ENCODE measurements at places on chromosomes 3 and 15.

DNA sequence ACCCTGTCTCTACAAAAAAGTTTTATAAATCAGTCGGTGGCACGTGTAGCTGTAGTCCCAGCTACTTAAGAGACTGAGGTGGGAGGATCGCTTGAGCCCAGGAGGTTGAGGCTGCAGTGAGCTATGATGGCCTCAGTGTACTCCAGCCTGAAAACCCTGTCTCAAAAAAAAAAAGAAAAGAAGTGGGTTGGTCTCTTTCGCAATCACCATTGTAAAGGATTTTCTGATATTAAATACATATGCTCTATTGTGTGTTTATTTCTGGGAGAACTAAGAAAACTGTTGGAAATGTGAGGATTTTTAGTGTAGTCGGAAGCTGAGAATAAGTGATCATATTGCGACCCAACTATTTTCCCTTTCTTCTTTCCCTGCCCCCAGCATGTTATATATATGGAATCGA is 7.5 kb downstream of the ZNF710 start:
- no peak overlapping the region for H3K27ac ChIP-seq
- H3K27me3 ChIP-seq, result no peaks in the 10 kb centered on the region
- H3K4me1 ChIP-seq, result peaks cover 69% of the 10 kb centered on the region
- no peaks in the 10 kb centered on the region for H3K36me3 ChIP-seq
- no peak overlapping the region for H3K4me3 ChIP-seq

DNA sequence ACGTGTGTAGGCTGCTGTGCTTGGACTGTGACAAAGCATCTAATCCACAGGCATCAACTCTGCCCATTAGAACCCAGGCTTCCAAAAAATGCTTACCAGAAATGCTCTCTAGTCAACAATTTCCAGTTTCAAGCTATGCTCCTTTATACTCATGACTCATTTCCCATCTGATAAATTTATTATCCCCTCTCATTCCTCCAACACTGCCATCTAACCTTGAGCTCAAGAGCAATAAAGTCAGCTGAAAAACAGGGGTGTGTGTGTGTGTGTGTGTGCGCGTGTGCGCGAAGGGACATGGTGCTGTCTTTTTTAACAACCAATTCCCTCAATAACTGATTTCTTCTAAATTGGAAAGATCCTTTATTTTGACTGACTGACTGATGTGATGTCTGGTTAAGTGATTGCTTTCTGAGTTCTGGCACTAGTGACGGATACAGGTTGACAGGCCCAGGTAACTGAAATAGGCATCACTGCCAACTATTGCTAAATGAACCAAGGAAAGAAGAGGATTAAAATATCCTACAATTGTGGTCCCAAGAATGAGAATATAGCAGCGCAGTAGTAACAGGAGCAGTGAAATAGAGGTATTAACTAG is 405.5 kb downstream of the ZNF385D start:
- no peak overlapping the region for H3K27ac ChIP-seq
- DNase-seq, result no peak
- H3K4me3 ChIP-seq, result no peak overlapping the region
- no peaks in the 10 kb centered on the region for H3K4me1 ChIP-seq
- no peaks in the 10 kb centered on the region for H3K27me3 ChIP-seq

DNA sequence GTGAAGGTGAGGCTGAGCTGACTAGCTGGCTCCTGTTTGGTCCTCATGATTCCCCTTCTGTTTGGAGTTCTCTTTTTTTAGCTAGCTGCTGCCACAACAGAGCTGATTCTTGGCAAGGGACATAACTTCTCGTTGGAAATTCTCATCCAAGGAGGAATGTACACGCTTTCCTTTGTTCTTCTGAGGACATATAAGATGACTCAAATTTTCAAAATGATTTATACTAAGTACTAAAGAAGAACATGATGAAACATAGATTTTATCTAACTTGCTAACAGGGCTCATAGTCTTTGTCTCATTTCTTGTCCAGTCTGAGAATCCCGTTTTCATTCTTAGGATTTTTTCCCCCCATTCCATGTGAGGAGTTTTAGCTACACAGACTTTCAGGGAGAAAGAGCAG is 2.9 kb upstream of the TFG start:
- no peaks in the 10 kb centered on the region for H3K27me3 ChIP-seq
- no peak for DNase-seq
- H3K4me1 ChIP-seq, result peaks cover 24% of the 10 kb centered on the region
- H3K36me3 ChIP-seq, result no peaks in the 10 kb centered on the region
- no peak overlapping the region for H3K4me3 ChIP-seq
- H3K27ac ChIP-seq, result no peak overlapping the region

DNA sequence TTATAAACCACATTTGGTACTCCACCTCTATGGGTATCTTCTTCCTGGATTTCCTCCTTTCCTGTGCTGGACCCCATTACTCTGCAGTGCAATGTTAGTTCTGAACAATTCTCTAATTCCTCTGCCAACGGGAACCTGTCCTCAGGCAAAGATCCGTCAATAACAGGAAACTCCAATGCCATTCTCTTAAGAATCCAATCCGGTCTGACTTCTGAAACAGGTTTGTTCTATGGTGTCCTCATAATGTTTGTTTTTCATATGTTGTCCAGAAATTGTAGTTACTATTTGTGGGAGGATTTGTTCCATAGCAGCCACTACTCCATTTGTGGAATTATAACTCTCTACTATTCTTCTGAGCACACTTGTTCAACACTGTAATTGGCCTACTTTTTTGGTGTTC is 112.7 kb downstream of the TBL1XR1 start:
- H3K27me3 ChIP-seq, result no peaks in the 10 kb centered on the region
- H3K4me3 ChIP-seq, result no peak overlapping the region
- no peaks in the 10 kb centered on the region for H3K36me3 ChIP-seq

DNA sequence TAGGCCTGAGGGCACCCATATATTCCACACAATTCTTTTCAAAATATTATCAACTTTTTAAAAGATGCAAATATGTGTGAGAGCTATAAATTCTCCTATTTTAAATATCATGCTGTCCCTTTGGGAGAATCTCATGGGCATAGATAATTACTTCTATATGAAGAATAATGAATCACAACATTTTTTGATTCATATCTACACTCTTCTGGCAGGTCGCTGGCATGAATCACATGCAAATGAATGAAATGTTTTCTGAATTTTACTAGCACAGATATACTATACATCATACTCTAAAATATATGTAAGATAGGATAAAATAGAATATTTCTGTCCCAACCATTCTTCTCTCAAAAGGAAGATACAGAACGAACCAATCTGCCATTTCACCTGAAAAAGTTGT is 277.7 kb upstream of the KCNH8 start:
- H3K36me3 ChIP-seq, result no peaks in the 10 kb centered on the region
- no peak overlapping the region for H3K27ac ChIP-seq
- no peaks in the 10 kb centered on the region for H3K27me3 ChIP-seq
- no peak overlapping the region for H3K4me3 ChIP-seq

DNA sequence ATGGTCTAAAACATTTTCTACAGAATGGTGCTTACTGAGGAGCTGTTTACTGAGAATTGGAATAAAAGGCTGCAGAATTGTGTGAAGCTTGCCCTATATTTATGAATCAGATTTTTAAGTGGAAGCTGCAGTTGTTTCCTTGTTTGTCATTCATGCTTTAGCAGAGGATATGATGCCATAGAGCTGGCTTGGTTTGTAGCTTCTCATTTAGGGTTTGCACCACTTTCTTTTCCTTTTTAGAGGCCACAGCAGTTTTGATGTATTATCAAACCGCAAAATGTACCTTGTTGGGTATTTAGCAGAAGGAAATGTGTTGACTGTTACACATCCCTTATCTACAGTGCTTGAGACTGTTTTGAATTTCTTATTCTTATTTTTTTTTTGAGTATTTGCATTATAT is 66.2 kb downstream of the RASA2 start:
- peaks cover 53% of the 10 kb centered on the region for H3K36me3 ChIP-seq
- no peak overlapping the region for H3K4me3 ChIP-seq
- DNase-seq, result peak; percentile 7
- peaks cover 17% of the 10 kb centered on the region for H3K4me1 ChIP-seq
- H3K27me3 ChIP-seq, result no peaks in the 10 kb centered on the region

DNA sequence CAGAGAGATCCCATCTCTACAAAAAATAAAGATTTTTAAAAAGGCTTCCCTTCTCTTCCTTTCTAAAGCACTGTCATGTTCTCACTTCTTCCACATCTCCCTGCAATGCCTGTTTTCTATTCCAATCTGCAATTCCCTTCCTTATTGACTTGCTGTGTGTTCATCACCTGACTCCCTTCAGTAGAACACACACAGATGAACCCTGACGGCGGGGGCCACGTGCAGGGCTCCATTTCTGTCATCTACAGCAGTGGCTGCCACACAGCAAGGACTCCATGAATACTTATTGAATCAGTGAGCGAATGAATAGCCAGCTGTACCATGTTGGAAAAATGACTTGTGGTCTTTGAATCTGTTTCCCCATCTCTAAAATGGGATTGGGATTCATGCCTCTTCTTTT is 26.1 kb downstream of the BHLHE40 start:
- no peak overlapping the region for H3K4me3 ChIP-seq
- DNase-seq, result no peak
- no peak overlapping the region for H3K27ac ChIP-seq
- H3K36me3 ChIP-seq, result no peaks in the 10 kb centered on the region
- peaks cover 32% of the 10 kb centered on the region for H3K4me1 ChIP-seq

DNA sequence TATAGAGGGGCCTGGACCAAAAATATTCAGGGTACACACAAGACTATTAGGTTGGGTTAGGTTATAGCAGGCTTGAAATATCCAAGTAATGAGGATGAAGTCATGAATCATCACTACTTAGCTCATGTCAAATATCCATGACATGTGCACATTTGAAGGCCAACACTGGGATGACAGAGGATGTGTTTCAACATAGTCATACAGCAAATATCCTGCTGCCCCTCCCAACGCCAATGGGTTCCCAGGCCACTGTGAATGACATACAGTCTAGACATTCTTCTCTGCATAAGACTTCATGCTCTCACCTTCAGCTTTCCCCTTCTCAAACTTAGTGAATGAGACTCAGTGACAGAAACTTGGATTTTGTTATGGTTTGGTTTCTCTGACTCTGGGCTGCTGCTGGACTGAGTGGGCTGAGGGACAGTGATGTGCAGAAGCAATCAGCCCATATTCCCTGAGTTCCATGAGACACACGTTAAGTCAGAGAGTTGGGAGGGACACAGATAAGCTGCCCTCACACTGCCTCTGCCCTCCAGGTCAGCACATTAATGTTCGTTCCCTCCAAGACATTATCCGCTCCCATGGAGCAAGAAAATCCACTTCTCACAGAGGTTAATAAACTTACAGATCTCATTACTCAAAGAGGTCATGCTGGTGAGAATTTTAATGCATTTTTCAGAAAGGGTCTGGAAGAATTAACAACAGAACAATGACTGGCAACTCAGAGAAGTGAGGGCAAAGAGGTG is 15.4 kb downstream of the HOMER2 start:
- no peaks in the 10 kb centered on the region for H3K4me1 ChIP-seq
- no peaks in the 10 kb centered on the region for H3K36me3 ChIP-seq
- H3K27me3 ChIP-seq, result no peaks in the 10 kb centered on the region
- H3K27ac ChIP-seq, result no peak overlapping the region
- H3K4me3 ChIP-seq, result no peak overlapping the region

DNA sequence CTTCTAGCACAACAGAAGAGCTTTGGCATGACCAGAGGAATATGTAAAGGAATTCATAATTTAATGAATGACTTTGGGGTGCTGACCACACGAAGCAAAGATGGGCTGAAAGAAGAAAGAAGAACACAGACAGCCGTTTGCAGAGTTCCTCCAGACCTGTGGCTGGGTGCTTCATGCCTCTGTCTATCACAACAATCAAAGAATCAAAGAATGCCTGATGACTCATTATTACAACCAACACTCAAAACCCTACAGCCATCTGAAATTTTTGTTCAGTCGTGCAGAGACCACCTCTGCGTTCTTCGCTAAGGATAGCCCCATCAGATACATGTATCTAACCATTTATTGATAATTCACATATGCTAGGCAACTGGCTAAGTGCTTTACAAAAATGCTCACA is 129.0 kb upstream of the PRICKLE2 start:
- H3K36me3 ChIP-seq, result no peaks in the 10 kb centered on the region
- no peaks in the 10 kb centered on the region for H3K27me3 ChIP-seq
- peaks cover 5% of the 10 kb centered on the region for H3K4me1 ChIP-seq
- no peak overlapping the region for H3K27ac ChIP-seq

GRCh38 chr3:169165196-169166158 is 498.0 kb downstream of the MECOM start:
- H3K36me3 ChIP-seq, result no peaks in the 10 kb centered on the region
- no peak overlapping the region for H3K27ac ChIP-seq
- no peaks in the 10 kb centered on the region for H3K27me3 ChIP-seq
- no peak overlapping the region for H3K4me3 ChIP-seq
- no peak for DNase-seq

- DNase-seq, result no peak
- no peak overlapping the region for H3K4me3 ChIP-seq
- H3K36me3 ChIP-seq, result peaks cover 29% of the 10 kb centered on the region
- H3K27ac ChIP-seq, result no peak overlapping the region
Measured at GRCh38 chr15:82165948-82166376, 96.6 kb downstream of the EFL1 start.

DNA sequence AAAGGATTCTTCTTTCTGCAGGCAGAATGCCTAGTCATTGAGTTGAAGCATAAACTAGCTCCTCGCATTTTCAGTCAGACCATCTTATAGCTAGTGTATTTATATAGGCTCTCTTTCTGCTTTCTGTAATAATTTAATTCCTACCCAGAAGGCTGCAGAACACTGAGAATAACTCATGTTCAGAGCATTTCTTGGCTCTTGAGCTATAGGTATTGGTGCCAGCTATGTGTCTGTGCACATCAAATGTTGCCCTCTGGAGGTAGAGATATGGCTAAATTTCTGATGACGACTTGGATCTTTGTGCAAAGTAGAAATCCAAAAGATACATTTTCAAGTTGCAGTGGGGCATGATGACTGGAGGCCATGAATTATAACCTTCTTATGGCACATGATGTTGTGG is 336.2 kb upstream of the TPM1 start:
- no peaks in the 10 kb centered on the region for H3K27me3 ChIP-seq
- H3K4me3 ChIP-seq, result no peak overlapping the region
- no peaks in the 10 kb centered on the region for H3K4me1 ChIP-seq
- DNase-seq, result no peak

DNA sequence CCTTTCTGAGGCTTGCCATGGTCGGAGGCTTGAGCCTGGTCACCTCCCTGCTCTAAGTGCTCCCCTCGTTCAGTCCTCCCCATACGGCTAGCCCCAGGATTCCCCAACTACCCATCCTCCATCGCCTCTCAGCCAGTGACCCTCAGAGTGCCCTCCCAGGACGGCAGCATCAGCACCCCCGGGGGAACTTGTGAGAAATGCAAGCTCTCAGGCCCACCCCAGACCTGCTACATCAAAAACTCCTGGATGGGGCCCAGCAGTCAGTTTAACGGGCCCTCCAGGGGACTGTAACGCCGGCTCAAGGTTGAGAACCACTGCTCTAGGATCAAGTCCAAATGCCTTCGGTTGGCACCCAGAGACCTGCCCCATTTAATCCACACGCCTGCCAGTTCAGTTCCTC is 6.9 kb downstream of the ADAMTS17 start:
- no peaks in the 10 kb centered on the region for H3K36me3 ChIP-seq
- peaks cover 68% of the 10 kb centered on the region for H3K4me1 ChIP-seq
- H3K27ac ChIP-seq, result no peak overlapping the region
- H3K4me3 ChIP-seq, result no peak overlapping the region

DNA sequence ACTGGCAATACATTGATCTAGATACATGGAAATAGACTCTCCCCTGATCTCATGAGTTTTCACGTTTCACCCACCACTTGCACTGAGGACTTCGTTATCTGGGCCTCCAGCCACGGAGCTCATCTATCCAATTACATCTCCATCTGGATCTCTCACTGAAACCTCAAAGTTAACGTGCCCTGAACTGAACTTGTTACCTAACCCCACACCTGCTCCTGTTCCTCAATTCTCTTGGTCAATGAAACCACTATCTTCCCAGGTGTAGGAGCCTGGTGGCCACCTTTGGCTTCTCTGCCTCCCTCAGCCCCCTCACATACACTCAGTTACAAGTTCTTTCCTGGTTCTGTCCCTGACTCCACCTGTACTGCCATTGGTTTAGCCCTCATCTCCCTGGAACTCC is 9.7 kb downstream of the DGKG start:
- no peak overlapping the region for H3K27ac ChIP-seq
- no peak overlapping the region for H3K4me3 ChIP-seq
- H3K4me1 ChIP-seq, result no peaks in the 10 kb centered on the region

All from CD4-positive, alpha-beta T cell (primary cell).